ENCODE measurements at places on chromosomes 13 and 19.

GRCh38 chr19:45768984-45769782, at the start of gene SIX5:
Gene SIX5, minus strand, starts transcription at chr19:45769252. Its CDS starts 408 bp downstream, at chr19:45768844.
- DNase-seq: no peak

- no peak for DNase-seq
Measured at GRCh38 chr13:60016229-60016628, 147.5 kb downstream of the DIAPH3 start.

- no peak for DNase-seq
Measured at GRCh38 chr13:40170982-40171381, 495.5 kb downstream of the FOXO1 start.

GRCh38 chr13:30429721-30430694, 7.7 kb downstream of the UBE2L5 start:
- DNase-seq: no peak

DNA sequence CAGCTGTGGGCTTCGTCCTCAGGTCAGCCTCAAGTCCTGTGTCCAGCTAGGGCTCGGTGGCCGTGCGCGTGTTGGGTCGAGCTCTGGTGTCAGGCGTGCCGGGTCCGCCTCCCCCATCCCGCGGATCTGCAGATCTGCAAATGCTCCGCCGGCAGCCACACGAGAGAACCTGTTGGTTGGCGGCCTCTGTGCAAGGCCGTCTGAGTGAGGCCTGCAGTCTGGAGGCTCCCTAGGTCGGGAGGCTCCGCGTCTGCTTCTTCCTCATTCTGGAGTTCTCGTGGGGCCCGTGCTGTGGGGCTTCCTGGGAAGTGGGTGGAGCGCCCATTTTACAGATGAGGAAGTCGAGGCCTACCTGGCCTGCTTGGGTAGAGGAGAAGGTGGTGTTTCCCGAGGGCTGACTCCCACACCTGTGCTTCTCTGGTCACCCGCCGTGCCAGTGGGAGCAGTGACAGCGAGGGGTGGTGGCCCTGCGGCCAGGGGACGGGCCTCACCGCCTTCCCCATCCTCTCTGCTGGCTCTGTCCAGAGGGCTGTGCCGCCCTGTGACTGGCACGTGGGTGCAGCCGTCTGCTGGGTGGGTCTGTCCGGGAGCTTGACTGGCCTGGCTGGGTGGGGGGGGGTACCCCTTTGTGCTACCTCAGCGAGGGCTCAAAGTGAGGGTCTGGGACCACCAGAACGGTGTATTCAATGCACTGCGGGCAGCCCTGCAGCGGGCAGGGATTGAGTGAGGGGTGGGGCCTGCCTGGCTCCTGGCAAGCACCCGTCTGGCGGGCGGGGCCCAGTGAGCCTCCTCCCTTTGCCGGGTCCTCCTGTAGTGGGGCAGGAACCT, 3.3 kb downstream of the CSNK1G2 start:
- no peak for DNase-seq
